ENCODE measurements at places on chromosomes 16 and 17. TPM values are rescaled to one million over a fixed set of nuclear protein-coding genes. Genes with fewer than 3 reads are reported as not detected.
A peak's percentile ranks its signal among the peaks of the same experiment; 100 is the strongest.

BICDL2 gene
- 70.9 TPM for total RNA-seq

XAF1 gene
- total RNA-seq: 168 TPM

CCL7 gene
- total RNA-seq: not detected

XYLT1 gene
- total RNA-seq: 8.0 TPM

NGFR gene
- total RNA-seq: 0.66 TPM

- no peak overlapping the region for H3K27ac ChIP-seq
- no peaks in the 10 kb centered on the region for H3K4me1 ChIP-seq
- peaks cover 20% of the 10 kb centered on the region for H3K36me3 ChIP-seq
- no peak overlapping the region for H3K4me3 ChIP-seq
- DNase-seq: no peak
- H3K27me3 ChIP-seq: no peaks in the 10 kb centered on the region
These were observed 11.9 kb downstream of the PER1 start for GRCh38 chr17:8140065-8141029.

DNA sequence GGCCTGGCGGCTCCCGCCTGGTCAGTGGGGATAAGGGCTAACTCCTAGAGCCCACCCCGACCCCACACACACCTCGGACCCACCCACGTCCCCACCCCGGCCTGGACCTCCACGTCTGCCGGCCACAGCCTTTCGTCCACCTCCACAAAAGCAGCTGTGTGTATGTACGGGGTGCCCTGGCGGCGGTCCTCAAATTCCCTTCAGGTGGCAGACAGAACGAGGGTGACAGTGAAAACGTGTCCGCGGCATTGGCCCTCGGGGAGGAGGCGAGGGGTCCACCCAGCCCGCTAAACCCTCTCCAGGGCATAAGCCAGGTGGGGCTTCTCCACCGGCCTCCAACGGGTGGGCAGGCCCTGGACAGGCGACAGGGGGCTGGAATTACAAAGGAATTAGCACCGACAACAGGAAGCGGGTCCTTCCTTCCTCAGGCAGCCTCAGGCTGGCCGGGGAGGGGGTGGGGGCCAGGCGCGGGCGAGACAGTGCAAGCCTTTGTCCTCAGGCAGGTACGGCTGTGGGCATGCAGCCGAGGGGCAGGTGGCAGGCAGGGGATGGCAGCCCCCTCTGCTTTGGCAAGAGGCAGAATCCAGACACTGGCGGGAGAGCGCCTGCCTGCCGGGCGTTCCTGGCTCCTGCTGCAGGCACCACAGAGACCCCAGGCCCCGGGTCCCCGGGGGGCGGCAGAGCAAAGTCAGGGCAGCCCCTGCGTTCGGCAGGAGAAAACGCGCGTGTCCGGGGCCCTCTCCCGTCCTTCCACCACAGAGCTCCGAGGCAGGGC, 12.3 kb upstream of the PITPNA start:
- no peaks in the 10 kb centered on the region for H3K4me1 ChIP-seq
- no peaks in the 10 kb centered on the region for H3K36me3 ChIP-seq
- H3K27ac ChIP-seq: no peak overlapping the region

TNFSF13 gene
- total RNA-seq: 25.7 TPM

DNA sequence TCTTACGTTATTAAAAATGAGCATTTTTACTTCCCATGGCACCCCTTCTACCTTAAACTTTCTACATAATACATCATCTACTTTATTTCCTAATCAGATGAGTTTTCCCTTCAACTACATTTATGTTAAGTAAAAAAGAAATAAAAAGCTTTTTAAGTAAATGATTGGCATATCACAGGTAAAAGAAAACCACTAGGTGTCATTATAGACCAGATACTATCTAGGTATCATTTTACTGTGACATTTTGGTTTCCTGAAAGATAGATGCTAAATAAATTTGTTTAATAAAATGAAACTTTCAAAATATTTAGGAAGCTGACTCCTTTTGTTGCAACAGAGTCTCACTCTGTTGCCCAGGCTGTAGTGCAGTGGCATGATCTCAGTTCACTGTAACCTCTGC, 3.8 kb upstream of the CMTM1 start:
- DNase-seq: no peak
- no peaks in the 10 kb centered on the region for H3K27me3 ChIP-seq

TBX21 gene
- total RNA-seq: not detected

GRCh38 chr16:61432421-61432820, 603.8 kb downstream of the CDH8 start:
- no peaks in the 10 kb centered on the region for H3K4me1 ChIP-seq
- DNase-seq: no peak
- no peak overlapping the region for H3K4me3 ChIP-seq

DNA sequence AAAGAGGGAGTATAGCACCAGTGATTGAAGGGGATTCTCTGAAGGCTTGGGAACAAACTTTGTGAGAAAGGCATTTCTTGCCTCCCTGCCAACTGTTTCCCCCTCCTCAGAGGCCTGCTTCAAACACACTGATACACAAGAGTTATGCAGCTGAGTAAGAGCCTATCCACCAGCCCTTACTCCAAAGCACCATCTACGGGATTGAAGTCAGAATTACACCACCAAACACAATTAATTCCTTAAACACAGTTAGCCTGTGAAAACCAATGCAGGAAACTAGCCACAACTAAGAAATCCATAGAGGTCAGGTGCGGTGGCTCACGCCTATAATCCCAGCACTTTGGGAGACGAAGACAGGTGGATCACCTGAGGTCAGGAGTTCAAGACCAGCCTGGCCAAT, 138.3 kb downstream of the SHCBP1 start:
- no peaks in the 10 kb centered on the region for H3K4me1 ChIP-seq
- H3K27ac ChIP-seq: no peak overlapping the region
- no peak overlapping the region for H3K4me3 ChIP-seq

DNA sequence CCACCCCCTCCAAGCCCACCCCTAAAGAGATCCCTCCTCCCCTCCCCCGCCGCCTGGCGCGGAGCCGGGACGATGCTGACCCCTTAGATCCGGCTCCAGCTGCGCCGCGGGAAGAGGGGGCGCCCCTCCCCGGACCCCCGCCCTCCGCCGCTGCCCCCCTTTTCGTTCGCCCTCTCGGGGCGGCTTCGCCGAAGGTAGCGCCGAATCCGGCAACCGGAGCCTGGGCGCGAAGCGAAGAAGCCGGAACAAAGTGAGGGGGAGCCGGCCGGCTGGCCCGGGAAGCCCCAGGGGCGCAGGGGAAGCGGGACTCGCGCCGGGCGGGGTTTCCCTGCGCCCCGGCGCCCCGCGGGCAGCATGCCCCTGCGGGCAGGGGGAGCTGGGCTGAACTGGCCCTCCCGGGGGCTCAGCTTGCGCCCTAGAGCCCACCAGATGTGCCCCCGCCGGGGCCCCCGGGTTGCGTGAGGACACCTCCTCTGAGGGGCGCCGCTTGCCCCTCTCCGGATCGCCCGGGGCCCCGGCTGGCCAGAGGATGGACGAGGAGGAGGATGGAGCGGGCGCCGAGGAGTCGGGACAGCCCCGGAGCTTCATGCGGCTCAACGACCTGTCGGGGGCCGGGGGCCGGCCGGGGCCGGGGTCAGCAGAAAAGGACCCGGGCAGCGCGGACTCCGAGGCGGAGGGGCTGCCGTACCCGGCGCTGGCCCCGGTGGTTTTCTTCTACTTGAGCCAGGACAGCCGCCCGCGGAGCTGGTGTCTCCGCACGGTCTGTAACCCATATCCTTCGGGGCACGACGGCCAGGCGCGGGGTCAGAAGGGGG, 623 bp downstream of the CACNA1G start:
- peaks cover 87% of the 10 kb centered on the region for H3K27me3 ChIP-seq
- peaks cover 5% of the 10 kb centered on the region for H3K36me3 ChIP-seq
- no peak overlapping the region for H3K27ac ChIP-seq
- peak overlapping the region; percentile 61 for H3K4me3 ChIP-seq

DNA sequence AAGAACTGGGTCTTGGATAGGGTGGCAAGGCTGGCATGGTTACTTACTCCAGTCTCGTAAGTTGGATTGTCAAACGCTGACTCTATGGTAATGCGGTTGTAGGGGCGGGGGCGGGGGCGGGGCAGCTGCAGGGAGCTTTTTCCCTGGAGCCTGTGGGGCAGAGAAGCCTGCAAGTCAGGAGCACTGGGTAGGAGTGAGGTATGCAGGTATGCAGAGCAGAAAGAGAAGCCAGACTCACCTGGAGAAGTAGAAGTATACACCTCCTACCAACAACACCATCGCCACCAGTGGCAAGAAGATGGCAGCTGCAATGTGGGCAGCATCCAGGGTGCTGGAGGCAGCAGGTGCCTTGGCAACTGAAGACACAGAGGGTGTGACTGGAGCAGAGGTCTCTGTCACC, 4.8 kb upstream of the PHF12 start:
- H3K27ac ChIP-seq: no peak overlapping the region
- no peak for DNase-seq

Measured in Calu3 (cell line).